Astrocyte (in vitro differentiated cells and primary cell): ENCODE measurements at places on chromosomes 2 and 18.
A peak's percentile ranks its signal among the peaks of the same experiment; 100 is the strongest.

DNA sequence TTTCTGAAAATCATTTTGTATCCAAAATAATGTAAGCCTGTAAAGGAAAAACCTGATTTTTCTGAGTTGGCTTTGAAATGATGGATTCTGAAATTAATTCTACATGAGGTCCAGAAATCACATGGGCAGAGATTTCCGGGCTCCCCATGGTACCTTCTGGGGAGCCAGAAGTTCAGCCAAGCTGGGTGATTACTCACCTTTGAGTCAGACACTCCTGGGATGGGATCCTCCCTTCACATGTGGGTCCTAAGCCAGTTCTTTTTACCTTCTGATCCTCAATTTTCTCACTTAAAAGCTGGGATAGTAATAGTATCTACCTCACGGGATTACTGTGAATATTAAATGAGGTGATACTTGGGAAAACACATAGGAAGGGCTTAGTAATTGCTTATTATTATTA lies 179.8 kb upstream of the EPAS1 start:
- DNase-seq: peak; percentile 85

DNA sequence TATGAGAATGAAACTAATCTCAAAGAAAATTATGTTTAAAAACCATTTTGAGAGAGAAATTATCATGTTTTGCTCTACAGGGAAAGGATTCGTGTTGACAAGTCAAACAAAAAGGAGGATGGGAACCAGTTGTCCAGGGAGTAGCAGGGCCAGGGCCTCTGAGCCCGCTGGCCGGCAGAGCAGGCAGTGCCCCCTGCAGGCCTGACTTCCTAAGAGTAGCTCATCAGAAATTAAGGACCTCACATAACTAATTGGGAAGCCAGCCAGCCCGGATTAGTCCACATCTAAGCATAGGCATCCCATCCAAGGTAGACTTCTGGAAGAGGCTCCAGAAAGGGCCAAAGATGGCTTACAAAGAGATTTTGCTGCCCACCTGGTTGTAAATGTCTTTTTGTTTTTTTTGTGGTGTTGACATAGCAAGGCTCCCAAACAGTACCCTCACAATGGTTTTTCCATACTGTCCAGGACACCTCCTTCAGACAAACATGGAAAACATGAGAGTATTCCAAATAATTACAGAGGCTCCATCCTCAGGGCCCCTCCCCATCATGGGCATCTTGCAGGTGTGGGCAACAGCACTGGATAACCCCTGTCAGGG lies 241.2 kb upstream of the TANK start:
- DNase-seq: no peak

DNA sequence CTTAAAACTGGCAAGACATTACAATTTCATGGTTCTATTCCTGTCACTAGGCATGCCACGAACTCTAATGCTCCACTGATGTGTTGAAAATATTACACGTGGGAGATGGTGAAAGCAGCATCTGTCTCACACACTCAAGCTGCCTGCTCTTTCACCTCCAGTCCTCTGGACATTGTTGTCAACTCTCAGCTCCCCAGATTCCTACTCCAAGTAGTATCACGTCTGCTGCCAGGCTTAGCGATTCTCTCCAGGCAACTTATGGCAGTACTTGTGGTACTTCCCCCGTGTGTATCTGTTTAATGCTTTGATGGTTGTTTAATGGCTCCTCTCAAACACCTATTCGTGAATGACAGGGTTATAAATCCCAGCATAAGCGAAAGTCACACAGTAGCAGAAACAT lies 103.8 kb downstream of the TMEFF2 start:
- no peak for DNase-seq

- no peak for DNase-seq
Observed at GRCh38 chr2:144889348-144889747, 369.4 kb upstream of the ZEB2 start.

DNA sequence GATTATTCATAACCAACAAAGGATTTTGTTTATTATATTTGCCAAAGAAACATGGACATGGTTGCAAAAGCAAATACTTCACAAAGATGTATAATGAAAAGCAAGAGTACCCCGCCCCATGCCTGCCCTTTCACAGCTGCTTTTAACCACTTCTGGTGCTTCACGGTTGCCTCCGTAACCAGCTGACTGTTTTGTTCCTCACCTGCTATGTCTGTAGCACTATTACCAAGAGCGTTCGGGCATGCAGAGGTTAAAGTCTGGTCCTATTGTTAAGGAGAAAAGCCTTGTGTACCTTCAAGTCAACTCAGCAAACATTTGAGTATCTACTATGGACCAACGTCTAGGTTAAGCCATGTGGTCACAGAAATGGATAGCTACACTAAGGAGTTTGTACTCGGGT lies 115.2 kb upstream of the FOSL2 start:
- DNase-seq: no peak

GRCh38 chr2:133892352-133892913 lies 324.2 kb upstream of the NCKAP5 start:
- DNase-seq: no peak

DNA sequence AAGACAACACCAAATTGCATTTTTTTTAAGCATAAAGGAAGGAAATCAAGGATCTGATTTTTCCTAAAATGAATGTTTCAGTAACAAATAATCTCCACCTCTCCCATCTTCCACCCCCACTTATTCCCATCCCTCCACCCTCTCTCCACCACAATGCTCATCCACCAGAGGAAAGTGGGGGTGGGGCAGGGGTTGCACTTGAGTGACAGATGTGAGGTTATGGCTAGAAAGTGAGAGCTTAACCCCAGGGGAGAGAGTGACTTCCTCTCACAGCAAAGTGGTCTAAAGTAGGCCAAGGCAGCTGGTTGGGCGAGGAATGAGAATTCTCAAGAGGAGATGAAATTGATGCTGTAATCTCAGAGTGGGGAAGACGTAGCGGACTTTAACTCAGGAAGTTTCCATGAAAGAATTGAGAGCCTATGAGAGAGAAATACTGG lies 104.7 kb downstream of the HNRNPLL start:
- DNase-seq: no peak

GRCh38 chr2:72630767-72631166 lies 195.1 kb downstream of the EXOC6B start:
- no peak for DNase-seq

DNA sequence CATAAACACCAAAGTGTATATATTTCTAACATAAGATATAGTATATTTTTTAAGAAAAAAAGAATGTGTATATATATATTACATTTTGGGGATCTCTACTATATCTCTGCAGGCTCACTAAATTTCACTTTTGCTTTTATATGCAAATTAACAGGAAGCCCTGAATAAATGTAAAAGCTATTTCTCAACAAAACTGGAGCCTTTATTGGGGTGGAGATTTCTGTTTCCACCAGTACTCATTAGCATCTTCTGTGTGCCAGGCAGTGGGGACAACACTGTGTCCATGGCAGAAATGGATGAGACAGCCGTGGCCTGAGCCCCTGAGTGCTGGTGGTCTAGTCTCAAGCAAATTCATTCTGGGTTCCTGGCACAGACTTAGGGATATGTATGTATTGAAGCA lies 41.3 kb downstream of the C18orf63 start:
- no peak for DNase-seq

DNA sequence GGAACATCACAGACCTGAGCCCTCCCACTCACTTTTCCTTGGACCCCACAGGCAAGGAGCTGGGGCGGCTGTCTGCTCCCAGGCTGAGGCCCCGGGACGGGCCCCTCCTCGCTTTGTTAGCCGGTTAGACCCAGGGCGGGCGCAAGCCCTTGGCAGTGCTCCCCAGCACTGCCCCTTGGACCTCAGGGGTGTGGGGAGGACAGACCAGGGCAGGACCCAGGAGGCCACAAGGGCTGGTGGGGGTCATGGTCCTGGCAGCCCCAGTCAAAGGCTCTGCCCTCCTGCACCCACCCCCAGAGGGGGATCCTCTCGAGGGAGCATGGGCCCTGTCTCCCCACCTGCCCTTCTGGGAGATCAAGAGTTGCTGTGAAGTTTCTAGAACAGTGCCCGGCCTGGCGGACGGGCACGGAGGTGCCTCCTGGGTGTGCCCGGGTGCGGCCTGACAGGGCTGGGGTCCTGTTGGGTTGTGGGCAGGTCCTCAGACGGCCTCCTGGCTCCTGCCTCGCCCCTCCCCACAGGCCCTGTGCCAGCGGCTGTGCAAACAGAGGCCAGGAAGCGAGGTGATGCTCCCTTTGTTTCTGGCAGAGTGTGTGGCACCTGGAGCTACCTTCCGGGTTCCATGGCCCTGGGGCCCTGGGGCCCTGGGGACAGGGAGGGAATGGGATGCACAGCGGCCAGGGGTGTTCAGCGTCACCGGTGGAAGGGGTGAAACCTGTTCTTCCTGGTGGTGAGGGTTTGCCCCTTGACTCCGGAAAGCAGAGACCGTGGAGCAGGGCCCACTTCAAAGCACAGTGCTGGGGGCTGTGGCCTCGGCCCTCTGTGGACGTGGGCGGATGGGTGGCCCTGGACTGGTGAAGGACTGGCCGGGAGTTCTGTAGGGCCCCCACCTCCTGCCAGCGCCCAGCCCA lies 2.9 kb upstream of the GAL3ST2 start:
- DNase-seq: no peak

GRCh38 chr2:20796374-20796791 lies 26.5 kb downstream of the LDAH start:
- no peak for DNase-seq

DNA sequence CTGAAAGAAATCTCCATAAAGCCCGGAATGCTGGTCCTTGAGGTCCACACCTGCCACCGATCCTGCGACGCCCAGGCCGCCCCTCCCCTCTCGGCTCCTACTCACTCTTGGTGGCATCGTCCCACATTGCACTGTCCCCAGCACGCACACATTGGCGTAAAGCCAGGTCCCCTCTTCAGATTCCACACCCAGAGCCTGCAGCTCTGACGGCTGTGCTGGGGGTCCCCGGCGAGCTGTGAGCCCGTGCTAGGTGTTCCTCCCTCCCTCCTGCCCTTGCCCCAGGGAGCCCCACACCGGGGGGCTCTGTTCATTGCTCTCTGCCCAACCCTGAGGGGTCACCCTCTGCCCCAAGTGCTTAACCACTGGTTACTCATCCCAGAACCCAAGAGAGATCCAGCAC lies 8.5 kb downstream of the TPO start:
- no peak for DNase-seq

- DNase-seq: no peak
Observed at GRCh38 chr2:224025874-224026273, 13.2 kb downstream of the SERPINE2 start.

- no peak for DNase-seq
Observed at GRCh38 chr2:159637240-159637639, 20.9 kb upstream of the BAZ2B start.

DNA sequence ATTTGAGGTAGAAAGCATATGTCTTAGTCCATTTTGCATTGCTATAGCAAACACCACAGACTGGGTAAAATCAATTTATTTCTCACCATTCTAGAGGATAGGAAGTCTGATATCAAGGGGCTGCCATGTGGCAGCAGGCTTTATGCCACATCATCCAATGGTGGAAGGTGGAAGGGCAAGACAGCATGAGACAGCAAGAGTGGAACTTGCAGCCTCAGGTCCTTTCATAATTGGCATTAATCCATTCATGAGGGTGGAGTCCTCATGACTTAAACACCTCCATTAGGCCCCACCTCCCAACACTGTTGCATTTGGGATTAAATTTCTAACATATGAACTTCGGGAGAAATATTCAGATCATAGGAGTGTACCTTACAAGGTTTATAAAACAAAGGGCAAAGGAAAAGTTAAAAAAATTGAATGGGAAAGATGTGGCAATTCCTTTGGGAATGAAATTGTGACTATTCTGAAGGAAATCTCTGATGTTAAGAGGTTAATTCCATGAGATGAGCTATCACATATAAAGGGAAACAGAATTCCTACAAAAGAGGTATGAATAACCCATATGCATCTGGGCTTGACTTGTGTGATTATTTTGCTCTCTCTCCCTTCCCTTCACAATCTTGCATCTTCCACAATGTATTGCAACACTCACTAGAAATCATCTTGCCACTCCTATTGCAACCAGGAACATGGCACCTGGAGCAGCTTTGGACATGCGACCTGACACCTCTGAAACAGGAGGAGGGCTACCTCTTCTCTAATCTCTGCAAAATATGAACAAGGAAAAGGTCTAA lies 507.8 kb downstream of the EPHA4 start:
- no peak for DNase-seq

GRCh38 chr2:236568068-236568921 lies 1.3 kb upstream of the ACKR3 start:
- DNase-seq: no peak

- no peak for DNase-seq
Observed at GRCh38 chr2:16123421-16123820, 183.1 kb downstream of the MYCN start.

- peak; percentile 29 for DNase-seq
Observed at GRCh38 chr2:9110893-9111569, 95.6 kb upstream of the ASAP2 start.

DNA sequence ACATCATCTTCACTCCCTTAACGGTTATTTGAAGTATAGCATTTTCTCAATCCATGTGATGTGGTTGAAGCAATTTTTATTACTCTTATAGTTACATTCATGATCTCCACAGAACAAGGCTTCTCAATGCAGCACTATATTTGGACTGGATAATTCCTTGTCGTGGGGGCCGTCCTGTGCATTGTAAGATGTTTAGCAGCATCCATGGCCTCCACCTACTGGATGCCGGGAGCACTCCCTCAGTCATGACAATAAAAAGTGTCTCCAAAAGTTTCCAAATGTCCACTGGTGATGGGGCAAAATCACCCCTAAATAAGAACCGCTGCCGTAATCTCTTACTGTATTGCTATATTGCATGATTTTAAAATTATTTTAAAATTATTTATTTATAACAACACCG lies 110.6 kb upstream of the DDX18 start:
- no peak for DNase-seq

- no peak for DNase-seq
Observed at GRCh38 chr2:118340103-118340502, 251.8 kb downstream of the INSIG2 start.

DNA sequence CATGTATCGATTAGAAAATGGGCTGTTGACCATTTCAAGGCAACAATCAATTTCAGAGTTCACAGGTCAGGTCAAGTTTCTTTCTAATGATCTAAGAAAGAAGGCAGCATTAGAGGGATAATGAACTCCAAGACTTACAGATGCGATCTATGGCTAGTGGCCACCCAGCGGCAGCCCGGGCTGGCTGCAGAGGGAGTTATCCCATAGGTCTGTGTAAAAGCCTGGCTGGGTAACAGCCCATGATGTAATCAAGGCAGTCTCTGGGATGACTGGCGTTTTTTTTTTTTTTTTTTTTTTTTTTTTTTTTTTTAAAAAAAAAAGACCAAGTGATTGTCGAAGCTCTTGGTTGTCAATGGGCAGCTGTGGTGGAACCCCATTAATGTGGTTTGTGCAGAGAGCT lies 171.1 kb upstream of the SKOR2 start:
- no peak for DNase-seq

- no peak for DNase-seq
Observed at GRCh38 chr2:154048905-154049304, 177.2 kb downstream of the GALNT13 start.
